ENCODE measurements at places on chromosomes 1 and 21.
A peak's percentile ranks its signal among the peaks of the same experiment; 100 is the strongest.

- DNase-seq, result no peak
These were observed 1.7 kb downstream of the ODF2L start for GRCh38 chr1:86394416-86394815.

GRCh38 chr1:70992521-70992920 is 55.1 kb downstream of the PTGER3 start:
- DNase-seq, result no peak

DNA sequence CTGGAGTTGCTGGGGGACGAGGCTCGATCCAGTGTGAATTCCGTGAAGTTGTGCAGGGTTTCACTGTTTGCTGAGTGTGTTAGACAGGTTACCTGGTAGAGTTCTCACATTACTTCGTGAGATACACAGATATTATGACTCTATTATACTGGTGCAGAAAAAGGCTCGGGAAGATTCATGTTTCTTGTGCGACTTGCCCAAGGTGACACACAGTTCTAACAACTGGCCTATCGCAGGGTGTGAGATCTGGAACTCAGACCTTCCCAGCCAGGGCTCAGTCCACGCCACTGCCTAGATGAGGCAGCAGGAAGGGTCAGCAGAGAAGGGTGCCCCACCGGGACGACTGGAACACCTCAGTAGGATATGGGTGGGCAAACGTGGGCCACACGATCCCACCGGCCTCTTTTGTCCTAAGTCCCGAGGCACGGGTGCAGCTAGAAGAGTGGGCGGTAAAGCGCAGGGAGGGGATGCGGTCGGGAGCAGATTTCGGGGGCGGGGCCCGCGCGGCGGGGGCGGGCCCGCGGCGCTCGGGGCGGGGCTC is 296 bp upstream of the RNPEP start:
- DNase-seq, result peak; percentile 61

- no peak for DNase-seq
These were observed 112.1 kb downstream of the HLCS start for GRCh38 chr21:36854391-36854790.

GRCh38 chr1:15956150-15956549 is 19.8 kb downstream of the ZBTB17 start:
- no peak for DNase-seq

DNA sequence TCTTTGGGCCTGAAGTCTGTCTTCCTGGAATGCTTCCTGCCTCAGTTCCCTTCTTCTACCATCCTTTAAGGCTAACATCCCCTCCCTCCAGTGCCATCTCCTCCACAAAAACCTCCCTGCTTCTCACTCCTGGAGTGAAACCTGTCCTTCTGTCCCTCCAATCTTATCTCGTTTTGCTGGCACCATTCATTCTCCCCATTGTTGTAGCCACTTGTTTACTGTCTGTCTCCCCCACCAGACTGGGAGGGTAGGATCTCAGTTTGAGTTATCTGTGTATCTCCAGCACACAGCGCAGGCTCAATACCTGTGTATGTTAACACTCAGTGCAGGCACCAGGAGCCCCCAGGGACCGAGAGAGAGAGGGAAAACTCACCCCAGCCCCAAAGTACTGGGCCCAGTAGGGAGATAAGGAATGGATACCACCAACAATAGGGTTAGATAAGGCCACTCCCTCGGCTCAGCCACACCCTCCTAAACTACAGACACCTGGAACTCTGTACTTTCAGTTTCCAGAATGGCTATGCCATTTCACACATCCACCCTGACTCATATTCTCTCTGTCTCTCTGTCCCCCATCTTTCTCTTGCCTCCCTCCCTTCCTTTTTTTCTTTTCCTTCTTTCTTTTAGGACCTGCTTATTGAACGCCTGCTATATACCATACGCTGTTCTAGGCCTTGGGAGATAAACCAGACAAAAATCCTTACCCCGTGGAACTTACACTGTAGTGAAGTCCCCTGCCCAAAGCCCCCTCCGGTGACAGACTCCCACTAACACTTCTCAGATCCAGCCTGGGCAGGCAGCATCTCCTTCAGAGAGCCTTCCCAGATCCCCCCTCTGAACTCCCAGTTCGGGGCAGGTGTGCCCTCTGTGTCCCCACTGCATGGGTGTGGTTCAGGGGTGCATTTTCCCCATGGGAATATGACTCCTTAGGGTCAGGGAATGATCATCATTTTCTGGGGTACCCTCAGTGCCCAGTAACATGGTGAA is 3.3 kb upstream of the SSBP3 start:
- DNase-seq, result no peak

- no peak for DNase-seq
These were observed 142.3 kb downstream of the DNM3 start for GRCh38 chr1:171983584-171983983.

- DNase-seq, result no peak
These were observed 7.3 kb upstream of the DEDD start for GRCh38 chr1:161139766-161140165.

GRCh38 chr1:200922406-200922805 is 27.7 kb downstream of the INAVA start:
- DNase-seq, result no peak

GRCh38 chr1:109149874-109150601 is 36.1 kb downstream of the ELAPOR1 start:
- DNase-seq, result no peak

GRCh38 chr1:116375148-116375886 is 2.3 kb downstream of the ATP1A1 start:
- DNase-seq, result no peak

DNA sequence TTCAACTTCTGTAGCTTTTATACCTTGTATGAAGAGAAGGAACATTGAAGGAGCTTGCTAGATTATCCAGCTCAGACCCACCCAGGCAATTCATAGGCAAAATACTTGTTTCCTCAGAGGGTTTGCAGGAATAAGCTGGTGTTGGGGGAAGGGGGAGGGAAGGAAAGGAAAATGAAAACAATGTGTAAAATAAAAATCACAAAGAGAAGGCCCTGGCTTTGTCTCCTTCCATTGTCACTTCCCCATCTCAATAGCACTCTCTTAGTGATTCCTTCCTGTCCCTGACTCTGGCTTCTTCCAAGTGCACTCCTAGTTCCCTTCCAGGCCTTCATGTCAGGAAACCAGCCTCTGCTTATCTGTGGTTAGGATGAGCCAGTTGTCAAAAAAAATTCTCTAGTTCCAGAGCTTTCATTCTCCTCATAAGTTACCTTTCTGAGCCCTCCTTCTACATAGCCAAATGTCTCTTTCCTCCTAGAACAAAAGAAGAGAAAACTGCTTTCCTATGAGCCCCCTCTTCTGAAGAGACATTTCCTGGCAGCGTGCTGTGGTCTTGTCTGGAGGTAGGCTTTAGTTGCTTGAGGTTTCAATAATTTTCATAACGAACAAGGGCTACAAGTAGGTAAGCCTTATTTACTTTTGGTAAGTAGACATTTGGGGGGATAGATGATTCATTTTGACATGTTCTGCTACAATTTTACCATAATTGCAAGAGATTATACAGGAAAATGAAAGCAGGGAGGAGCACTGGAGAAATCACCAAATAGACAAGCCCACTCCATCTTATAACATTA is 45.7 kb downstream of the FASLG start:
- no peak for DNase-seq

- no peak for DNase-seq
These were observed 37.1 kb upstream of the KANK4 start for GRCh38 chr1:62356257-62356835.

DNA sequence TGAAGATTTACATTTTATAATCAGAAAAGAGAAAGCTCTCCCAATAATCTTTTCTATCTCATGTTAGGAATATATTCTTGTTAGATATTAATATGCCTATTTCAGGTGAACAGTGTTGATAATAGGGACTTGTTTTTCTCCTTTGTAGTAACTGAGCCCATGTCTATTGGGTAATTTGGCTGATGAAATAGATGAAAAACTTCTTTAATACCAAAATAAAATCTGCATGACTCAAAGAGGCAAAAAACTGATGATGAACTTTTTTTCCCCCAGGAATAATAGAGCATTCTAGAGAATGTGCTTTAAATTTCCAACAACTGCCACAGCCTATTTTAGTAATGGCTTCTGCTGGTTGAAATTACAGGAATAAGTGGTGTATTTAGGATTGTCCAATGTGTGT is 178.9 kb upstream of the GREM2 start:
- DNase-seq, result no peak

DNA sequence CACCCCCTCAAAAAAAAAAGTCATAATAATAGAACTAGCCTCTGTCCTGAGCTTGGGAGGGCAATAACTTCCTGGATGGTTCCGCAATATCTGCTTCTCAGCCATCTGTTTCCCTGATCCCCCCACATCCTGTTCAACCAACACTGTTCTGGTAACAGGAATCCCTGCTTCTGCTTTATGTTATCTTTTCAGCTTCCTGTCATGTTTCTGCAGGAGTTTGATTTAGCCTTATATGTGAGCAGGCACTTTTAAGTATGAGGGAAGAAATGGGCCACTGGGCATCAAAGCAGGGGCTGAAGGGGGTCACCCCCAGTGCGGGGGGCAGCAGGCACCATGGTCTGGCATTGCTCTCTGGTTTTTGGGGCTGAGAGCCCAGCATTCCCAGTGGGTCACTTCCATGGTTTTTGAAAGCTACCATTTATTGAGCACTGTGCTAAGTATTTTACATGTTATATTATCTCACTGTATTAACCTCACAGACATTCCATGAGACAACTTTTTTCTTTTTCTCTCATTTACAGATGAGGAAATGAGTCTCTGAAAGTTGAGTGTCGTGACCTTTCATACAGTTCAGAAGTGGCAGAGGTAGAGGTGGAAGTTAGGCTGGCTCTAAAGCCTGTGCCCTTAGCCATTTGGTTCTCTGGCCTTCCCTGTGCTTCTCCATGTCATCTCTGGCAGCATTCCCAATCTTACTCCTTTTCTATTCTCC is 61.9 kb downstream of the DNTTIP2 start:
- DNase-seq, result no peak

GRCh38 chr1:201131398-201131797 is 4.4 kb upstream of the ASCL5 start:
- no peak for DNase-seq

- DNase-seq, result no peak
These were observed 13.6 kb downstream of the G0S2 start for GRCh38 chr1:209688746-209689234.

GRCh38 chr1:235553112-235553551 is 48.9 kb upstream of the B3GALNT2 start:
- no peak for DNase-seq

GRCh38 chr21:45802425-45802824 is 158.9 kb downstream of the PCBP3 start:
- DNase-seq, result no peak

GRCh38 chr1:21503706-21504377 is 5.4 kb upstream of the ALPL start:
- DNase-seq, result no peak

- no peak for DNase-seq
These were observed 37.9 kb downstream of the RLF start for GRCh38 chr1:40199126-40199525.

GRCh38 chr1:154198756-154199562 is 7.1 kb upstream of the TPM3 start:
- no peak for DNase-seq

GRCh38 chr1:165960136-165960535 is 132.7 kb downstream of the UCK2 start:
- DNase-seq, result no peak

Data from stimulated activated CD4-positive, alpha-beta T cell treated with anti-CD3 and anti-CD28 coated beads, Interleukin-4, amount 100 ng/mL, for 48 hours (primary cell).